ENCODE measurements at places on chromosomes 2 and 18. TPM values are rescaled to one million over a fixed set of nuclear protein-coding genes. Genes with fewer than 3 reads are reported as not detected.

The CRYGC gene
- total RNA-seq, result not detected

The CYRIA gene
- 8.2 TPM for total RNA-seq

The FEV gene
- total RNA-seq, result not detected

DNA sequence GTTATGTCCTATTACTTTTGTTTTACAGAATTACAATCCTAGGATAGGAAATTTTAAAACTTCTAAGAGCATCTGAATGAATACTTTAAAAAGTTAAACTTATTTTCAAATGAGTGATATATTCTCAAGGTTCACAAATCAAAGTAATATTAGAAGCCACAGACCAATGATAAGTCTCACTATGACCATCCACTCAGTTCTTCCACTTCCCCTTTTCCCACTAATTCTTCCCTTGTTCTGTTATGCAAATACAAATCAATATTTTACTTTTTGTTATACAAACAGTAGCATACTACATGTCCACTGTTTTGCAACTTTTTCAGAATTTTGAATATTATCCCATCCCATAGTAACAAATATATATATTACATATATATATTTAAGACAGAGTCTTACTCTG, 20.2 kb downstream of the USP37 start:
- peaks cover 17% of the 10 kb centered on the region for H3K36me3 ChIP-seq
- no peak for DNase-seq
- no peak overlapping the region for H3K27ac ChIP-seq
- H3K4me3 ChIP-seq, result no peak overlapping the region
- peaks cover 1% of the 10 kb centered on the region for H3K27me3 ChIP-seq

GRCh38 chr18:70376137-70376913, 87.5 kb downstream of the SOCS6 start:
- H3K27ac ChIP-seq, result no peak overlapping the region
- H3K36me3 ChIP-seq, result no peaks in the 10 kb centered on the region

DNA sequence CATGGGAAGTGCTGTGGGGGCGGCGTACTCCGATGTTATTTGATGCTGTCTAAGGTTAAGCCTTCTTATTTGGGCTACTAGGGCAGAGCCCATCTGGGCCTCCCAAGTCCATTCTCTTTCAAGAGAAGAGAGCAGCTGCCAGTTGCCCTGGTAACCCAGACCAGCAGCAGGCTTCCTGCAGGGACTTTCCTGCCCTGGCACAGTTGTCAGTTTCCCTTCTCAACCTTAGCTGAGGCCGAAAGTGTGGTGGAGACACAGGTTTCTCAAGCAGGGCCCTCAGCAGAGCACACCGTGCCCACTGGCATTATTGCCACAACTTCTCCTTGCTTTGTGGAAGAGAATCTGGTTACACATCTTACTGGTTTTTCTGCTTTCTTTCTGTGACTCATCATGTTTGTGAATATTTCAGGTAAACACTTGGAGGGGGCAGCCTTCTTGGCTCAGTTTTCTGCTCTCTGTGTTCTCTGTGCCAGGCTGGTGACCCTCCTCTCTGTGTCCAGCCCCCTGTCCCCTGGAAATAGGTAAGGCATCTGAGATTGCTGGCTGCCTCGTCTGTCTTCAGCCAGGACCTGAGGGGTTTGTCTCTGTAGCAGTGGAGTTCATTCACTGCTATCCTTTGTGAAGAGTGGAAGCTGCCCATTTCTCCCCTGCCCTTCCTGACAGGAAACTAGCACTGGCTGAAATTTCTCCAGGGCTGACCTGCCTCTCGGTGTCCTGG, 111.0 kb downstream of the B3GNT2 start:
- no peaks in the 10 kb centered on the region for H3K27me3 ChIP-seq
- no peak for DNase-seq
- H3K4me3 ChIP-seq, result no peak overlapping the region
- no peak overlapping the region for H3K27ac ChIP-seq
- H3K4me1 ChIP-seq, result peaks cover 12% of the 10 kb centered on the region

DNA sequence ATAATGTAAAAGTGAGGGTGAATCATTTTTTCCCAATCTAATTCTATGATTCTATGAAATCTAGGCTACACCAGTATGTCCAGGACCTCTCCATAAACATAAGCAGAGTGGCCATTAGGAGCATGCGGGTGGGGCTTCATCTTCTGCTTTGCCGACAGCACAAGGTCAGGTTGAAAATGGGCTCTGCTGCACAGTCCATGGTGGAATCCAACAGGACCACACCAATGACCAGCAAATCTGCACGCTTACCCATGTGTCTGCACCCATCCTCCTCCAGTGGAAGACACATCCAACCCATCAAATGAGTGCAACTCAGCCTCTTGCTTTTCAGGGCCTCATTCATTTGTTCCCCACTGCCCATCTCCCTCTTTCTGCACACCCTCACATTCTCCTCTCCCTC, 43.3 kb upstream of the SKOR2 start:
- no peaks in the 10 kb centered on the region for H3K36me3 ChIP-seq
- no peaks in the 10 kb centered on the region for H3K27me3 ChIP-seq
- H3K27ac ChIP-seq, result no peak overlapping the region
- H3K4me3 ChIP-seq, result no peak overlapping the region

- H3K27me3 ChIP-seq, result no peaks in the 10 kb centered on the region
- no peak for DNase-seq
- H3K4me3 ChIP-seq, result no peak overlapping the region
Measured at GRCh38 chr2:233281992-233282603, 25.5 kb upstream of the SAG start.

DNA sequence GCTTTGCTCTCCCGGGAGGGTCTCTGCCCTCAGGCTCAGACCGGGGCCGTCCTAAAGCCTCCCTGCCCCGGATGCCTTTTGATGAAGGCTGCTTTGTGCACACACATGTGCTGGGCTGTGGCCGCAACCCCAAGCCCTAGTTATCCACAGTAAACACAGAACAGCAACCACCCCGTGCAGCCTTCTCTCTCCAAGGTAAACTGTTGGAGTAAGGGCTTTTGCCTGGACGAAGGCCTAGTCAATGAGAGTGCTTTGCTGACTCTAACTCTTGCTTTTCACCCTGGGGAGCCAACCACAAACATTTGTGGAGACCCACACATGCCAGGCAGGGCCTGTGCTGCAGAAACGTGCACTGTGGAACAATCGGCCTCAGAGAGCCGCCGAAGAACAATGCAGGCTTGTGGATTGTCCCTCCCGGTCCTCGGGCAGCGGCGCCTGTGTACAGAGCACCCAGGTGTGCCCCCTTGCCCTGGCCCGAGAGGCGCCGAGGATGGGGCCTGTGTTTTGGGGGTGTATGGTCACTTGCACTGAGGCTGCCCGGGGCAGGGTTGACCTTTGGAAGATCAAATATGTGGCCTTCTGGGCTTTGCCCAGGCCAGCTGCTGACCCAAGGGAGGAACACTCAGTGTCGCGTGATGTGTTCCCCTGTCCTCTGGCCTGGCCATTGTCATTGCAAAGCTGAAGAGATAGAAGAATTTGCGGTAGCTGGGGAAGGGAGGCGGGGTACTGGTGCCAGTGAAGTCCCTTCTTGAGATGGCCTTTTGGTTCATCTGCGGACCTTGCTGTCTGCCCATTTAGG, 37.0 kb downstream of the CTIF start:
- no peaks in the 10 kb centered on the region for H3K27me3 ChIP-seq
- DNase-seq, result no peak
- no peaks in the 10 kb centered on the region for H3K36me3 ChIP-seq
- no peak overlapping the region for H3K27ac ChIP-seq
- peaks cover 11% of the 10 kb centered on the region for H3K4me1 ChIP-seq
